IPS-NIHi11 (cell line): ENCODE measurements at places on chromosomes 1 and 21.

DNA sequence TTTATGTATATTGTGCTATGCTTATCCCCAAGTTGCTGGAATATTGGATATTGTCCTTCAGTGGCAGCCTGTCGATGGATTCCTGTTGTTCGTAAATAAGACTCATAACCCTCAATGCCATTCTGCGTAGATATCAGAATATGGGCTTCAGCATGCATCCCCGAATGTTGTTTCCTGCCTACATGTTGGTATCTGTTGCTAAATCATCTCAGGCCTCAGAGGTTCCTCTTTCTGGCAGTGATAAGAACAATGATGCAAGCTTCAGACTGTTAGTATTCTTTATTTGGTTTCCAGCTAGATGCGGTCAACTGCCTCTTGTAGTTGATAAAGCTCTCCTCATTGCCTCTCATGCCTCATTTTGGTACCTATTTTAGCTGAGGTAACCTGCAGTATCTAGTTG, 2082.6 kb downstream of the MRPL39 start:
- no peak for DNase-seq

- no peak for DNase-seq
Observed at GRCh38 chr1:199173356-199173755, 534.5 kb downstream of the PTPRC start.

DNA sequence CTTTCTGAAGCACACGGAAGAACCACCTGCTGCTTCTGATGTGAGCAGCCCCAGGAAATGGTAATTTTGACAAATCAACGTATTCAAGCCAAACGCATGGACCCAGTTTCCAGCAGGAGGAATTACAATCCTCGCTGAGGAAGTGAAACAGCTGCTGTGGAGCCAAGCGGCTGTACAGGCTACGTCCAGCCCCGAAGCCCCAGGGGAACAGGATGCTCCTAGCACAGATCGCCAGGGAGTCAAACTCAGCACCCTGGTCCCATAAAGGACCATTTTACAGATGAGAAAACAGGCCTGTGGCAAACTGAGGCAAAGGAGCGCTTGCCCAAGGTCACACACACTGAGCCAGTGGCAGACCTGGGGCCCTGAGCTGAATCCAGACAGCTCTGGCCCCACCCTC, 108.0 kb downstream of the PTPRU start:
- no peak for DNase-seq

- peak; percentile 65 for DNase-seq
Observed at GRCh38 chr1:172719694-172720138, 60.8 kb downstream of the FASLG start.

- DNase-seq, result no peak
Observed at GRCh38 chr1:228717081-228717480, 18.2 kb upstream of the RHOU start.
